Dorsolateral prefrontal cortex (tissue), 122 donors: ENCODE measurements at places on chromosomes 5 and 9. TPM values are rescaled to one million over a fixed set of nuclear protein-coding genes. Genes with fewer than 3 reads are reported as not detected.

PCDHGB5 gene
- total RNA-seq: 14.9 TPM

DNA sequence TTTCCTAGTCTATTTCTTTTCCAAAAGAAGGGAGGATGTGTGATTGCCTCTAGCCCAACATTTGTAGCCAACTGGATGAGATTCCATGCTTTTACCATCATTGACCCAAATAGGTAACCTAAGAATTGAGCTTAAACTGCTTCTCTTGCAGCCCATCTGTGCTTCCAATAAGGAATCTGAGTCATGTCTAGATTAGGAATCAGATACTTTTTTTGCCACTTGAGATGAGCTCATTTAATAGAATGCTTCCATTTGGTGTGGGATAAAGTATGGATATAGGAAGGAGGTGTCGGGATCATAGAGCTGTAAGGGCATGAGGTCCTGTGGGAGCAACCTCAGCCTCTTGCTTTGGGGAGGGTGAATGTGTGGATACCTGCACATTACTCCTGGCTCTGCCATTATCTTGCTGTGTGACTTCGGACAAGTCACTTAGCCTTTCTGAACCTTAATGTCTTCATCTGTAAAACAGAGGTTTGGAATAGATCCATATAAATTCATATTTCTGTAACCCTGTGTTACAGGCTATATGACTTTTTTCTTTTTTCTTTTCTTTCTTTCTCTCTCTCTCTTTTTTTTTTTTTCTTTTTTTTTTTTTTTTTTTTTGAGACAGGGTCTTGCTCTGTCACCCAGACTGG lies 56.2 kb downstream of the MAP1B start:
- DNase-seq: no peak

BHMT2 gene
- total RNA-seq: 4.2 TPM

TGFBI gene
- total RNA-seq: 7.4 TPM

- no peak for DNase-seq
These were observed 33.2 kb upstream of the GGTA1 start for GRCh38 chr9:121532881-121533280.

DNA sequence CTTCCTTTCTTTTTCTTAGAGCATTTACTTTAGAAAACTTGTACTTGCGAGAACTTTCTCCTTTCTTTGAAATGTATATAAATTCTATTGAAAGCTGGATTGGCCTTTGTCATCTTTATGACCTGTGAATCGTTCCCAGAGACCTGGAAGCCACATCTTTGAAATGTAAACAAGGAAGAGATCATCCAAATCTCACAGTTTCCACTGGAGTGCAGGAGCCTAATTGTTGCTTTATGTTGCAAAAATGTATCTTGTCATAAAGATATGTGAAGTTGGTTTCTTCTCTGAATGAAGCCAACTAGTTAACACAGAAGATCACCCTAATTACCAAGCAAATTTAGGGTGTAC lies 1101.8 kb downstream of the TAF11L14 start:
- no peak for DNase-seq

ANKRD18A gene
- 19.0 TPM for total RNA-seq

GRCh38 chr9:14687042-14687719 lies 6.1 kb downstream of the ZDHHC21 start:
- no peak for DNase-seq

DNA sequence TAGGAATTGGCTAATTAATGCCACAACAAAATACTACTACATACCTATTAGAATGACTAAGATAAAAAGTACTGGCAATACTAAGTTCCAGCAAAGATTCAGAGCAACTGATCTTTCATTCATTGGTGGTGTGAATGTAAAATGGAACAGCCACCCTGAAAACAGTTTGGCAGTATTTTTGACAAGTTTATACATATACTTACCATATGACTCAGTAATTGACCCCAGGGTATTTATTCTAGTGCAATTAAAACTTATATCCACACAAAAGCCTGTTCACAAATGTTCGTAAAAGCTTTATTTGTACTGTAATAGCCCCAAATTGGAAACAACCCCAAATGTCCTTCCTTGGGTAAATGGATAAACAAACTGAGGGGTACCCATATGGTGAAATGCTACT lies 270.8 kb upstream of the ACTBL2 start:
- no peak for DNase-seq

CCDC152 gene
- total RNA-seq: 5.1 TPM

ARHGEF39 gene
- total RNA-seq: 0.33 TPM

- no peak for DNase-seq
These were observed 30.2 kb upstream of the SMIM23 start for GRCh38 chr5:171755354-171755821.

DNA sequence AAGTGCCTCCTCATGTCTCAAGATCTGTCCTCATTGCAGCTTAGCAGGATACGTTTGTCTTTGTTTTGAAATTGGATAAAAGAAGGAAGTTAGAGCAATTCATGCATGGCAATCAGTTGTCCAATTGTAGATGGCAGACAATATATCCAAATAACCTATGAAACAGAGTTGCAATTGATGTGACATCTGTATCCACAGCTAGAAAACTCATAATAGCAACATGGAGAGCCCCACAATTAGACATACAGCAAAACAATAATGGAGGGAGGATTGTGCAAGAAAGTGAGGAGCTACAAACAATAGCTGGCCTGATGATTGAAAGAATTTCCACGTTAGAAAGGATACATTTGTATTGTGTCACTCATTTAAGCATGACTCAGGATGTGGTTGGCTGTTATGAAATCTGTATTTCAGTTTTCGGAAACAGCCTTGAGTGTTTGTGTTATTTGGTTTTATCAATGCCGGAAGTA lies 132.0 kb downstream of the FAM174A start:
- no peak for DNase-seq

- no peak for DNase-seq
These were observed 7.4 kb downstream of the B4GALT1 start for GRCh38 chr9:33159777-33160127.

GRCh38 chr5:56326116-56326515 lies 93.0 kb upstream of the ANKRD55 start:
- DNase-seq: no peak

TMEM252 gene
- not detected for total RNA-seq

AIF1L gene
- total RNA-seq: 31.3 TPM

- DNase-seq: peak; percentile 90
These were observed 193.0 kb downstream of the MELK start for GRCh38 chr9:36765468-36766341.

- no peak for DNase-seq
These were observed 78.5 kb downstream of the CD180 start for GRCh38 chr5:67118050-67118620.

GRCh38 chr5:40781843-40782409 lies 16.2 kb downstream of the PRKAA1 start:
- DNase-seq: no peak

PROB1 gene
- total RNA-seq: 3.9 TPM

- no peak for DNase-seq
These were observed 48.0 kb downstream of the GABRB2 start for GRCh38 chr5:161498531-161498930.

- no peak for DNase-seq
These were observed 381.1 kb downstream of the RASEF start for GRCh38 chr9:82681809-82682208.

SV2C gene
- 15.8 TPM for total RNA-seq

TAF11L10 gene
- total RNA-seq: not detected

IL12B gene
- total RNA-seq: not detected

PDLIM7 gene
- 32.7 TPM for total RNA-seq

GRCh38 chr5:135189024-135189423 lies 155.0 kb upstream of the PITX1 start:
- DNase-seq: no peak

FBP2 gene
- total RNA-seq: not detected

DNA sequence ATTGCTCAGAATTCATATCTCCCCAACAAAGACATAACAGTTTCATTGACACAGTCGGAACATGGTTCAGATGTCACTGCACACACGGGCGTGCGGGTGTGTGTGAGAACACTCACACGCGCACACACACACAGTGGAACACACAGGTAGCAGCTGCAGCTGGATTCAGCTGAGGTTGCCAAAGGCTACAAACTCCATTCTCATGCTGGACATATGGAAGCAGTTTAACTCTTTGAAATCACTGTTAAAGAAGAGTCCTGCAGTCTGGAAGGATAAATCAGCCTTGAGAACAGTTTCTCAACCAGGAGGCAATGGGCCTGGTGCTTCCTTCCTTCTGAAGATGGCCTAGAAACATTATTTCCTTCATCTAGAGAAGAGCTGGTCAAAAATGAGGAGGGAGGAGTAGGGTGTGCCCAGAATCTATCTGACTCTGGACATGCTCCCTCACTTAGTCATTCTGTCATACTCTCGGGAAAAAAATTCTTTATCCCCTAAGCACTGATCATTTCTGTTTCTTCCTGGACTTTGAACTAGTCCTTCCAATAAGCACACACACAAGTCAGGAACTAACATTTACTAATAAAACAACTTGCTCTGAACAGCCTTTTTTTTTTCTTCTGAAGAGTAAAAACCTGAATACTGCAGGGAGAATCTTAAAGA lies 160.6 kb downstream of the ZDHHC21 start:
- no peak for DNase-seq
